Effector CD4-positive, alpha-beta T cell (primary cell): ENCODE measurements at places on chromosomes 1 and 21.
A peak's percentile ranks its signal among the peaks of the same experiment; 100 is the strongest.

- no peak for DNase-seq
These were observed 35.4 kb downstream of the SUSD4 start for GRCh38 chr1:223328566-223328965.

DNA sequence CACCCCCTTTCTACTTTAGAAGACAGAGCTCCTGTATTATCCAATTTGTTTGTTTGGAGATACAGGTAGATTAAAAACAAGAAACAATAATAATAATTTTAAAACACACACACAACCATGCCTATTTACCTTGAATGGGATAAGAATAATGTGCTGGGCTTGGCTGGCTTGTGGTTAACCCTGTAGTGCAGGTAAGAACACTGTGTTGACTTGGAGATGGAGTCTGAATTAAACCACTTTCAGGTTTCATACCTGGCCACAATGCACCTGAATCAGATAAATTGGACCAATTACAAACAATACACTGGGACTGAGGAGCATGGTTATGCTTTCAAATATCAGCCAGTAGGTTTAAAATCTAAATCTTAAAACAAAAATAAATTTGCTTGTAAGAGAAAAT lies 60.8 kb downstream of the EYA3 start:
- DNase-seq: no peak

- DNase-seq: no peak
These were observed 54.0 kb downstream of the ALG14 start for GRCh38 chr1:95018602-95019369.

GRCh38 chr1:86466109-86466844 lies 2.5 kb upstream of the CLCA1 start:
- DNase-seq: no peak

GRCh38 chr1:9246841-9247785 lies 12.5 kb downstream of the H6PD start:
- DNase-seq: no peak

GRCh38 chr1:220294846-220295301 lies 22.6 kb upstream of the RAB3GAP2 start:
- no peak for DNase-seq

DNA sequence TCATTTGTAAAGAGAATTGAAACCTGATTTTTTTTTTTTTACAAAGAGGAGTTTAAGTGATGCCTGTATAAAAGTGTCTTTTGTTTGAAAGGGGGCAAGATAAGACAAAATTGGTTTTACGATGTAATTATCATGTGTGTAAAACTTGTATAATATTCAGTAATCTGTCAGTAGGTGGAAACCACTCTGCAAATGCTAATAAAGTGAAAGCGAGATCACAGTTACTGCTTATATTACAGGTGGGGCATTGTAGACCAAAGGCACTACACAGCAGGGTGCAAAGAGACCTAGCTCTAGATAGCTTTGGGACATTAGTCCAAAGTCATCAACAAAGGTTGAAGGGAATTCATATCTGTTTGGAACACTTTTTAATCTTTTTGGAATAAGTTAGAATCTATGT lies 174.2 kb downstream of the LHX8 start:
- no peak for DNase-seq

DNA sequence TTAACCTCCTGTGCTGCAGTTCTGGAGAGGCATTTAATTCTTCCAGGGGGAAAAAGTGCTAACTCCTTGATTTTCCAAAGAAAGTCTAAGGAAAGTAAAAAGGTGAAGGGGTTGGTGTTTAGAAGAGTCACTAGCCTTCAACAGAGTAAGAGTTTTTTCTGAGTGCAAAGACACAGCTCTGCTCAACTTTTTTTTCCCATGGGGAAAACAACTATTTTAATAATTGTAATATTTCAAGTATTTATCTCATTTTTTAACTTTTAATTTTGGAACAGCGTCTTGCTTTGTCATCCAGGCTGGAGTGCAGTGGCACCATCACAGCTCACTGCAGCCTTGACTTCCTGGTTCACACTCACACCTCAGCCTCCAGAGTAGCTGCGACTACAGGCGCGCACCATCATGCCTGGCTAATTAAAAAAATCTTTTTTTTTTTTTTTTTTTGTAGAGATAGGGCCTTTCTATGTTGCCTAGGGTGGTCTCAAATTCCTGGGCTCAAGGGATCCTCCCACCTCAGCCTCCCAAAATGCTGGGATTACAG lies 202.6 kb downstream of the APP start:
- DNase-seq: no peak

- DNase-seq: no peak
These were observed 18.1 kb upstream of the TENT5C start for GRCh38 chr1:117587499-117588356.

GRCh38 chr1:162033428-162033827 lies 9.8 kb upstream of the OLFML2B start:
- DNase-seq: no peak

DNA sequence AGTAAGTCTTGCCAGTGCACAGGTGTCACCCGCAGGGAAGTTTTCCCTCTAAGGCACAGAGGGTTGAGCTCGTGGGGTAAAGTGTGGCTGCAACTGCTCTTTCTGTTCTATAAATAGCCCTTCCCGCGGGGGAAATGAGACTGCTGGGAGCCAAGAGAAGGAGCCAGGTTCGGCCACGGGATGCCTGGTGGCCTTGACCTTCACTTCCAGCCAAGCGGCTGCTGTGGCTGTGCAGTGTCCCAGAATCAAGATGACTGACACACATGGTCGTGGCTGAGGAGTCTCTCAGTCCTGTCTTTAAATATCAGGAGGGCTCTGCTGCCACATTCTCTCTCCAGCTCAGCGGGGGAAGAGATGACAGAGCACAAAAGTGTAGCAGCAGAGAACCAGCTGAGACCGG lies 154.1 kb upstream of the VAMP3 start:
- DNase-seq: no peak

GRCh38 chr1:169546087-169546995 lies 39.9 kb downstream of the F5 start:
- DNase-seq: peak; percentile 56

- DNase-seq: no peak
These were observed 361.1 kb downstream of the TGFB2 start for GRCh38 chr1:218705911-218706893.

- no peak for DNase-seq
These were observed 1.1 kb downstream of the ZNF672 start for GRCh38 chr1:248839168-248839555.

DNA sequence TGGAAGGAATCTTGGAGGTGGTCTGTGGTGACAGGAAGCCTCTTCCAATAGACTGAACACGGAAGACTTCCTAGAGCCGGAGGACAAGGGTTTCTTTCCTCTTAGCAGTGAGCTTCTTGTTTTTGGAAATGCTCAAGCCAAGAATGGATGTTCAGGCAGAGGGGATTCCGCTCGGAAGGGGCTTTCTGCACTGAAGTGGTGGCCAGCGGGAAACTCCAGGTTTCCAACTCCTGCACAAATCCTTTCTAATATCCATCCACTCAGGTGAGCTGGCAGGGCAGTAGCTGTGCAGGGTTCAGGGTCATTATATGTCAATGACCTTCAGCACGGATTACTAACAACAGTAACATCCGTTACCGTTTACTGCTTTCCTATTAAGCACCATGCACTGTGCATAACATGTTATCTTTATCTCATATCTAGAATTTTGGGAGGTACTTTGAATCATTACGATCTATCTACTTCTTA lies 573 bp upstream of the CPT2 start:
- DNase-seq: no peak

GRCh38 chr1:225470211-225471108 lies 42.6 kb upstream of the LBR start:
- DNase-seq: no peak

GRCh38 chr1:64470665-64471217 lies 812 bp downstream of the CACHD1 start:
- DNase-seq: no peak

GRCh38 chr1:116314305-116314919 lies 58.6 kb upstream of the ATP1A1 start:
- no peak for DNase-seq

DNA sequence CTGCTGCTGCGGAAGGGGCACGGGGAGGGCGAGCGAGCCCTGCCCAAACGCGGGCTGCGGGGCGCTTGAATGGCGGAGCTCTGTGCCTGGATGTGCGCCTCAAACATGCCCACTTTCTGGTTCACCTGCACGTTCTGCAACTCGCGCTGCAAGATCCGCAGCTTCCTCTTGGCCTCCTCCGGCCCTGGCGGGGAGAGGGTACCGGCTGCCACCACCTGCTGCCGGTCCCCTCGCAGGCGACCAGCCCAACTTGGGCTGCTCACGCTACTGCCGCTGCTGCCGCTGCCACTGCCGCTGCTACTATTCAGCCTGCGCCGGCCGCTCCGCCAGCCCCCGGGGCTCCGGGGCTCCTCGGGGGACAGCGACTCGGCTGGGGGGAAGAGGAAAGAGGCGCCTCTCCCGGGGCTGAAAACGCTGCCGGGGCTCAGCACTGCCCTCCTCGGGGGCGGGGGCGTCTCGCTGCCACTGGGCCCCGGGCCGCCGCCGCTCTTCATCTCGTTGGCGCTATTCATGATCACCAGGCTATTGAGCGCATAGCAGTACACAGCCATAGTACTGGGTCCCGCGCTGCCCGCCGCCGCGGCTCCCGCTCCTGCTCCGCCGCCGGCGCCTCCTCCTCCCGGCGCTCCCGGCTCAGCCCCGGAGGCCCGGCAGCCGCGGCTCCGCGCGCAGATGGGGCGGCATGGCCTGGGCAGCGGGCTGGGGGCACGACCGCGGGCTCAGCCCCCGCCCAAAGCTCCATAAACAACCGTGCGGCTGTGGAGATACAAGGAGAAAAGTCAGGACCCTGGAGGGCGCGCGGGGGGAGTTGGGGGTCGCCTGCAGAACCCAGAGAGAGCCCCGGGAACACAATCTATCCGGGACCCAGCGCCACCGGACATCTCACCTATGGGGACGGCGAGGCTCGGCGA lies 1.9 kb downstream of the ITPKB start:
- peak; percentile 41 for DNase-seq

DNA sequence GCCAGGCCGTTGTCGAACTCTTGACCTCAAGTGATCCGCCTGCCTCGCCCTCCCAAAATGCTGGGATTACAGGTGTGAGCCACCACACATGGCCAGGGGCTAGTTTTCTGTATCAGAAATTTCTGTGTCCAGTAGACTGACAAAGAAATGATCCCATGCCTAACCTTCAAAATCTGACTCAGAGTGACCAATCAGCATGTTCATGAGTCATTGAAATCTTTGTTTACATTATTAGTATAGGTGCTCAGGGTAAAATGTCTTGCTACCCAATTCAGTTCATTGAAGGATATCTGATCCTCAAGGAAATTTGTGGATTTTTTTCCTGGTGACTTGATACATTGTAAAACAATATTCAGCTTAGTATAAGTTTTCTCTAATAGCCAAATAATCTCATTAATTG lies 11.0 kb upstream of the LDLRAD2 start:
- no peak for DNase-seq

- no peak for DNase-seq
These were observed 225.3 kb upstream of the IRF2BP2 start for GRCh38 chr1:234835239-234835638.

- DNase-seq: no peak
These were observed 51.0 kb downstream of the C4BPA start for GRCh38 chr1:207155028-207155427.

DNA sequence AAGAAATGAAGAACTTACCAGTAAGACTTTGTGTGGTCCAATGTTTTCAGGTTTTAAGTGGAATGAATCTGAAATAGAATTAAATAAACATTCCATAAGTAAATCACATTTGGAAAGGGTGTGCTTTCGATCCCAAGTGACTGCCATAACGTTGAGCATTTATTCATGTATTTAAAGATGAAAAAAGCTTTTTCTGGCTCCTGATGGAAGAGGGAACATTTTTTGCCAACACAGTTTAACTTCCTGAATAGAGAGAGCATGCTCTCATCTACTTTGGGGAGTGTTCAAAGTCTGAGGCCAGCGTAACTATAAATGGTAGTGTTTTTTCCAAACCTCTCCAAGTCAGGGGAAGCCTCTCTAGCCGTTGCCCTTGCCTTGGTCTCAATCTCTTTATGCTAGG lies 55.8 kb downstream of the GNG12 start:
- DNase-seq: no peak

DNA sequence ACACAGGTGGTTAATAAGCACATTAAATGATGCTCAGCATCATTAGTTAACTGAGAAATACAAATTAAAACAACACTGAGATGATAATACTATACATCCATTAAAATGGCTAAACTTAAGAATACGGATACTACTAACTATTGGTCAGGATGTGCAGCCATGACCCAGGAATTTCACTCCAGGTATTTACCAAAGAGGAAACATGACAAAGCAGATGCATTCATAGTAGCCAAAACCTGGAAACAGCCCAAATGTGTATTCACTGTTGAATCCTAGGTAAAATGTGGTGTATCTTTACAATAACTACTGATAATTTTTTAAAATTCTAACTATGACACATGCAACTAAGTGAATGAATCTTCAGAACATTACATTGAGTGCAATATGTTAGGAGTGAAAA lies 73.0 kb downstream of the PTPRC start:
- no peak for DNase-seq

- no peak for DNase-seq
These were observed 14.7 kb downstream of the ENO1 start for GRCh38 chr1:8863794-8864233.

DNA sequence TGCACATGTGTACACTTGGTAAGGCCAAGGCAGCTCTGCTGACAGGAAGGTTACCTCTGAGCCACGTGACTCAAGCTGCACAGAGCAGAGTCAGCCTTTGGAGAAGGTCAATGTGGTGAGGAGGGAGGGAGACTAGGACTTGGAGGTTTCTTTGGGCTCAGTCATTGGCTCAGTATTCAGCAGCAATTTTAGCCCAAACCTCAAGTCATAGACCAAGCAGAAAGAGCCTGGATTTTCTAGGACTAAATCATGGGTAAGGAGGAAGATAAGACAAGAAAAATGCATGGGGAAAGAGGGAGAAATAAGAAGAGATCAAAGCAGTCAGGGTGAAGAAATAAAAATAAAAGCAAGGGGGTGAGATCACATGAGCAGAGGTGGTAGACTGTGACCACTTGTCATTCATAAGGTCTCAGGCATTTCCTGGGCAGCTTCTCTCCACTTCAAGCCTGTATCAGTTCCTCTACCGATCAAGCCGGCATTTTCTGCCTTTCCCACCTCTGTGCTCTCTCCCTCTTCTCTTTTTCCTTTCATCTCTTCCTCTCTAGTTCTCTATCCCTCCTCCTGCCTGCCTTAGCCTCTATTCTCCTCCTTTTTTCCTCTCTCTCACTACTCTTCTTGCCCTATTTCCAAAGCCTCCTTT lies 51.7 kb upstream of the DUSP10 start:
- DNase-seq: no peak
